Fibroblast of the aortic adventitia (primary cell): ENCODE measurements at places on chromosomes 11 and 22. TPM values are rescaled to one million over a fixed set of nuclear protein-coding genes. Genes with fewer than 3 reads are reported as not detected.

Gene PDGFB
- total RNA-seq = 0.09 and 0.57 TPM in 2 replicates

- peak; percentile 53 for DNase-seq
These were observed 536.6 kb downstream of the SOX6 start for GRCh38 chr11:15819679-15820286.

- no peak for DNase-seq
These were observed 5.0 kb upstream of the APOBEC3A start for GRCh38 chr22:38952281-38952993.

GRCh38 chr22:29152045-29152953 is 53.4 kb upstream of the EMID1 start:
- peak; percentile 4 for DNase-seq

GRCh38 chr11:45229401-45230020 is 56.6 kb downstream of the SYT13 start:
- DNase-seq = no peak

- no peak for DNase-seq
These were observed 37.9 kb downstream of the PRCP start for GRCh38 chr11:82862379-82862778.

DNA sequence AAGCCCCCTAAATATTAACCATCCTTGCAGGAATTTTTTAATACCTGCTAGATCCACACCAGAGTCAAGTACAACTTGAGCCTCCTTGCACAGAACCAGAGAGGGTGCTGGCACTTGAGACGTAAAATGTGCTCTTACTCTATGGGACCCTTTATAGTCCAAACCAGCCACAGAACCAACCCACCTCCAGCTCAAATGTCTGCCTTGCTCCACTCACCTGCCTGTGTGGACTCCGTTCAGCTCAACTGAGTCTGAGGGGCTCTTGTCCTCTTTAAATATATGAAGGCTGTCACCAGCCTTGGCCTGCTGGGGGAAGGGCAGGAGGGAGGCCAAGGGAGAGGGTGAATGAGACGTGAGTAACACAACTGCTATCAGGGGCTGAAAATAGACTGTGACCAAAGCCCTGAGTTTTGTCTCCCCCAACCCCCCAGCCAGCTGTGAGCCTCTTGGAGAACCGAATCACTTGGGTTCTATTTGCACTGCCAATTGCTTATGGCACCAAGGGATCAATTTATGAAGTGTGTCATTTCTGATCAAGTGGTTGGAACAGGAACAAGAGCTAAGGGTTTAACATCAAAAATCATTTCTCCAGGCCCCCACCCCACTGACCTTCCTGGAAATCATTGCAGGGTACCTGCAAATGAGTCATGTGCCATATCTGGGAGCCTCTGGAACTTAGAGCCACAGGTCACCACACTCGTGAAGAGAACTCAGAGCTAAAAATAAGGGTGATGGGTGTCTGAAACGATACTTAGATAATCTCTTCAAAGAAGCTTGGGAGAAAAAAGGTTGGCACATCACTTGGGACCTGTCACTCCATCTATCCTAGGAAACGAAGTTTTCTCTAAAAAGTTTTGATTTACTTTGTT is at the start of gene CSRP3:
Gene CSRP3, minus strand, starts transcription at position 247 of the 869 bp plus-strand sequence. CDS start 9,535 bp downstream, outside the sequence.
- peak; percentile 46 for DNase-seq

GRCh38 chr11:134155456-134155855 is 68.3 kb downstream of the NCAPD3 start:
- DNase-seq = no peak

DNA sequence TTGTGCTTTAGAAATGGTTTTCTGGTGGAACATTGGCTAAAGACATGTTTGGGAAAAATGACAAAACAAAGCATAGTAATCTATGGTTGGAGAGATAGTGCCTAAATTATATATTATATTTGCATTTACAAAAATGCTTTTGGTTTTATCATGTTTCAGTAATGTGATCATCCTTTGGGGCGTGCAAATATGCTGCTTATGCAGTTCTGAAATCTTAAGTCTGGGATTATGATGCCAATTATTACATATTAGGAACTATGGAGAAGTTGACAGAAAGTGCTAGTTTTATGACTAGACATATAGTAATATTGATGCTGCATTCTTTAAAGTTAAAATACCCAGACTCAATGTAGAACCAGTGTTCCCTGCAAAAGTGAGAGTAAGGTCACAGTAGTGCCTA is 655.0 kb downstream of the METTL15 start:
- no peak for DNase-seq

DNA sequence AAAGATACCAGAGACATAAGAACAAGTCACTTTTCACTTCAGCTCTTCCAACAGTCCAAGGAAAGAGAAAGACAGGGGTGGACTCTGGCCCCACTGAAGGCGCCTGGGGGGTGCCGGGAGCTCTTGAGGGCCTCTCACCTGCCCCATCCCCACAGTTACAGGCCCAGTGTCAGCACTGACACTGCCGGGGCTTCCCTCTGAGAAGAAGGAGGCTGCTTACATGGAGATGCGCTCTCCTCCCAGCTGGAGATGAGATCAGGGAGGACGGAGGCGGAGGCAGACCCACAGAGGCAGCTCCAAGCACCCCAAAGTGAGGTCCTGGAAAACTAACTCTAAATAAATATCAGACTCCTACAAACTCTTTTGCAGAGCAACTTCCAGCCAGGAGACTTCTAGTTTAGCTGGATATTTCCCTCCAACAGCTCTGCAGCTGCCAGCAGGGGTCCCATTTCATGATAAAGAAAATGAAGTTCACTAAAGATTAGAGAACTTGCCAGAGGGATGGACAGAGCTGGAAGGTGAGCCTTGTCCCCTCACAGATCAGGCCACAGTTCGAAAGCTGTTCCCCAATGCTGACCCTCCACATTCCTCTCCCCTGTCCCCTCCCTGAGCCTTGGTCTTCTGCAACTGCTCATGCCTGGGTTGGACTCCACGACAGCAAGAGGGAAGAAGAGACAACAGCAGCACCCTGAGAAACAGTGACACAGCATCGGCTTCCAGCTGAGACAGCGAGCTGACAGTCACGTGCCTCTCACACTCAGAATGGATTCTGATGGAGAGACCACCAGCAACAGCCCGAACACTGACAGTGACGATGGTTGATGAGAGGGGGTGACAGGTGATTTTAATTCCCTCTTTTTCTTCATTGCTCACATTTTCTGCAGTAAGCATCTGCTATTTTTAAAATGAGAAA is 5.8 kb downstream of the CARS1 start:
- no peak for DNase-seq

DNA sequence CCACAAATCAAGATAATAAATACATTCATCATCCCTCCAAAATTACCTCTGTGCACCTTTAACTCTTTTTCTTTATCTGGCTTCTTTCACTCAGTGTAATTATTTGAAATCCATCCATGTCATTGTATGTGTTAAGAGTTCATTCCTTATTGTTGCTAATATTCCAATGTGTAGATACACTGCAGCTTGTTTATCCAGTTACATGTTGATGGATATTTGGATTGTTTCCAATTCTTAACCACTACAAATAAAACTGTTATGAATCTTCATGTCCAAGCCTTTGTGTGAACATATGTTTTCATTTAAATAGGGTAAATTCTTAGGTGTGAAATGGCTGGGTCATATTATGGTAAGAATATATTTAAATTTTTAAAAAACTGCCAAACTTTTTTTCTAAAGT is 323.3 kb upstream of the NCAM1 start:
- DNase-seq = no peak

DNA sequence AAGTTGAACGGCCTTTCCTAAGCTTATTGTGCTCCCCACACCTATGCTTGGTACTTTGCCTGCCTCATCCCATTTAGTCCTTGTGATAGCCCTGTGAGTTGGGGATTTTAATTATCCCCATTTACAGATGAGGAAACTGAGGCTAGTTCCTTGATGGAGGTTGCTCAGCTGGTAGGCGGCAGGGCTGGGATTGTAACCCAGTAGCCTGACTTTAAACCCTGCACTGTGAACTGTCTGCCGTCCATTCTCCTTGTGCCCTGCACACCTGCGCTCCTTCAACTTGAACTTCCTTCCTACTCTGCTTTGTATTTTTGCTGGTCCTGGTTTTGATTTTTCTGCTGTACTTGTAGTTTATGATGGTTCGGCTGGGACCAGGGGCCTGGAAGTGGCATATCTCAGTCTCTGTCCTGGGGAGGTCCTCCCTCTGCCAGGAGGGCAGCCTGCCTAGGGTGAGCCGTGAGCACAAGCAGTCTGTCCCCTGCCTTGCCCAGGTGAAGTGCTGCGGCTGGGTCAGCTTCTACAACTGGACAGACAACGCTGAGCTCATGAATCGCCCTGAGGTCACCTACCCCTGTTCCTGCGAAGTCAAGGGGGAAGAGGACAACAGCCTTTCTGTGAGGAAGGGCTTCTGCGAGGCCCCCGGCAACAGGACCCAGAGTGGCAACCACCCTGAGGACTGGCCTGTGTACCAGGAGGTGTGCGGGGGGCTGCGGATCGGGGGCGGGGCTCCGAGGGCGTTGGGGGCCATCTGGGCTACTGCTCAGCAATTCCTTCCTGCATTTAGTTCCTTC is 52.4 kb downstream of the CD82 start:
- DNase-seq = no peak

DNA sequence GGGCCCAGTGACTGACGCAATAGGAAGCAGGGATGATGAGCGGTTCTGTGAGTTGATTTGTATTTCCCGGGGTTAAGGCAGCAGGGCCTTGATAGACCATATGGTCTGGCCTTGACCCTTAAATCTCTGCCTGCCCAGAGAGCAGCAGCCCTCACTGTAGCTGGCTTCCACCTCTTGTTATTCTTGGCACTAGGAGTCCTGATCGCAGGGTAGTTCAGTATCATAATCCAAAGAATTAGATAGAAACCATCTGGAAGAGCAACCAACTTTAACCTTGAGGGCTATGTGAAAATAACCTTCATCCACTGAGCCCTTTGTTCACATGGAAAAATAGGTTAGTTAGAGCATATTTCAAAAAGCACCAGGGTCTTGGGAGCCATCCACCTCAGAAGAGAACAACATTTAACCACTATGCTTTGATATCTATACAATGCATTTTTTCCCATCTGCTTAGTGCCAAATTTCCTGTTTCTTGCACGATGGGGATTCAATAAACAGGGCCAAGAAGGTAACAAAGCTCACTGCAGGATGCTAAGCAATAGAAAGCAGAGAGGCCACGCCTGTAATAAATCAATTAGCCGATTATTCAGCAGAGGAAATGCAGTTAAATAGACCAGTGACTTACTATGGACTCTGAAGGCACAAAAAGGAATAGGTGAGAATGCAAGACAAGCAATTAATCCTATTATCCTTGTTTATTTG is 761.3 kb downstream of the OPCML start:
- DNase-seq = no peak

DNA sequence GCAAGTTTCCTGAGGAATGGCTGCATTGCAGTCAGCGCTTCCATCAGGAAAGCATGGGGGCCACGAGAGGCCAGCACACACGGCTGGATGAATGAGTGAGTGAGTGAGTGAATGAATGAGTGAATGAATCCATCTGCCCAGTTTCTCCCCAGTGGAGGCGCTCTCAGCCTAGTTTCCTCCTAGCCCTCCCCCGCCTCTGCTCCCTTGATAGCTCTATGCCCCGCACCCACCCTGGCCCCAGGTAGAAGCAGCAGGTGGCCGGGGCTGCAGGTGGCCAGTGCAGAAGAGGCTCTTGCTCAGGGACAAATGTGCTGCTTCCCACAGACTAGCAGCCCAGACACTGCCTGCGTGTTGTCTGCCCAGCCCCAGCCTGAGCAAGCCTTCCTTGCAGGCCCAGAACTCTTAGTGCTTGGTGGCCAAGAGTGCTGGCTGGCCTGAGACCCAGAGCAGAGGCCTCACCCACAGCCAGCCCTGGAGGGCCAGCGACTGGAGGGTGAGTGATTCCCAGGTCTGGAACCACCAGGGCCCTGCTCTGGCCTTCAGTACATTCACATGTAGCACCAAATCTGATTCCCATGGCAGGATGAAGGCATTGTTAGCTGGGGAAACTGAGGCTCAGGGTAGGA is 31.1 kb upstream of the PDGFB start:
- DNase-seq = no peak

Gene OR52I2
- not detected in 2 replicates for total RNA-seq

Gene IGSF22
- total RNA-seq = not detected in 2 replicates

DNA sequence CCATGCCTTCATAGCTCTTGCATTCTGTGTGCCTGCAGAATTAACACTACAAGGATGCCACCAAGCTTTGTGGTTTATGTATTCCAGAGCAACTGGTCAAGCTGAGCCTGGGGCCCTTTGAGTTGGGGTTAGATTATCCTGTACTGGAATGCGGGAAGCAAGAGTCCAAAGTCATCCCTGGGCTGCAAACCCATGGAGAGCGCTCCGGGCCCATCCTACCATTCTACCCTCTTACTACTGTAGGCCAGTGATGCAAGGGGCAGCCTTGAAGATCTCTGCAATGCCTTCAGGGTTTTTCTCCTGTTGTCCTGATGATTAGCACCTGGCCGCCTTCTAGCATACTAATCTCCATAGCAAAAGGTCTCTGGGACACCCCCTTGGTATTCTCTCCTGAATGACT is 51.3 kb downstream of the TUG1 start:
- DNase-seq = no peak

- DNase-seq = no peak
These were observed 135.3 kb downstream of the KIF18A start for GRCh38 chr11:27972522-27973170.

DNA sequence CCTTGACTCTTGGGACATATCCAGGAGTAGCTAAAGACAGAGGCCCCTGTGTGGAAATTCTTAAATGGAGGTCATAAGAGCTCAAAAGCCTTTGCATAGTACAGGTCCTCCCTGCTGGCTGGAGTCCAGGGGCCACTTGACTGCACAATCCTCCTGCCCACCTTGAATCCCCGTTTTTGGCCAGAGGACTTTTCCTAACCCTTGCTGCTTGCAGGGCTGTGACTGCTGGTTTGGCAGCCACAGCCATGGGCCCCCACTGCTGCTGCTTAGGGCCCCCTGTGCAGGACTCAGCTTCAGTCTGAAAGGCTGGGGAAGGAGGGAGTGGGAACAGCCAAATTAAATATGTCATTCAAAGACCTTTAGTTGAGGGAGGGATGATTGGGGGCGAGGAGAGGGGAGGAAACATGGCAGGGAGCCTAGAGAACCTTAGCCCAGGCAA is 33.4 kb downstream of the ARHGAP1 start:
- DNase-seq = peak; percentile 25

Gene MISFA
- total RNA-seq = 0.45 and 2.8 TPM in 2 replicates

DNA sequence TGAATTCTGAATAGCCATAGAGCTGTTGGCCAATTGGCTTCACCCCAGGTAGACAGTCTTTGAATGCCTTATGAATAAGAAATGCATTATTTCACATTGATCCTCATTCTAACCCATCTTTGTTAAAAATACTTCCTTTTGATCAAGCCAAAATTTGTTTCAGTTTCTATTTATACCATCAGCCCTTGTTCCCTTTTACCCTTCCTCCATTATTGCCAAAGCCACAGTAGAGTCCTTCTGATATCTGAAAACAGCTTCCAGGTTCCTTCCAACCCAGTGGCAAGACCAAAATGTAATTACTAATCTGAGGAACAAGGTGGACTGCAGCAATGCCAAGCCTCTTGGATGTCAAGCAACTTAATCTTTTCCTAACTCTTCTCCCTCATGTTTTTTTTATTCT is 458.8 kb downstream of the BUD13 start:
- DNase-seq = no peak
